ENCODE measurements at places on chromosomes 1 and 21.

- no peak for DNase-seq
These were observed 119.4 kb upstream of the CXADR start for GRCh38 chr21:17393413-17393812.

DNA sequence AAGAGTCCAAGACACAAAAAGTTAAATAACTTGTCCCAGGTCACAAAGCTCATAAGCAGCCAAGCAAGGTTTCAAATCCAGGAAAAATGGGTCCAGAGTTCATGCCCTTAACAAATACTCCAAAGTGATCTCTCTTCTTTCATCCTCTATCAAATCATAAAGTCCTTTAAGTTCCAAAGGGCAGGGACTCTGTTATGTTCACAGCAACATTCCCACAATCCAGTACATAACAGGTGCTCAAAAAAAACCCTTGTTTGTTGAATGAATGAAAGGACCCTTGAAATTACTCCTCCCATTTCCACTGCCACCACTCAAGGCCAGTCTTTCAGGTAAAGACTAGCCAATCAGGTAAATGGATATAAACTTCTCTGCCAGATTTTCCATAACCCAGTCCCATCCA, 2.7 kb downstream of the ABL2 start:
- DNase-seq, result no peak

DNA sequence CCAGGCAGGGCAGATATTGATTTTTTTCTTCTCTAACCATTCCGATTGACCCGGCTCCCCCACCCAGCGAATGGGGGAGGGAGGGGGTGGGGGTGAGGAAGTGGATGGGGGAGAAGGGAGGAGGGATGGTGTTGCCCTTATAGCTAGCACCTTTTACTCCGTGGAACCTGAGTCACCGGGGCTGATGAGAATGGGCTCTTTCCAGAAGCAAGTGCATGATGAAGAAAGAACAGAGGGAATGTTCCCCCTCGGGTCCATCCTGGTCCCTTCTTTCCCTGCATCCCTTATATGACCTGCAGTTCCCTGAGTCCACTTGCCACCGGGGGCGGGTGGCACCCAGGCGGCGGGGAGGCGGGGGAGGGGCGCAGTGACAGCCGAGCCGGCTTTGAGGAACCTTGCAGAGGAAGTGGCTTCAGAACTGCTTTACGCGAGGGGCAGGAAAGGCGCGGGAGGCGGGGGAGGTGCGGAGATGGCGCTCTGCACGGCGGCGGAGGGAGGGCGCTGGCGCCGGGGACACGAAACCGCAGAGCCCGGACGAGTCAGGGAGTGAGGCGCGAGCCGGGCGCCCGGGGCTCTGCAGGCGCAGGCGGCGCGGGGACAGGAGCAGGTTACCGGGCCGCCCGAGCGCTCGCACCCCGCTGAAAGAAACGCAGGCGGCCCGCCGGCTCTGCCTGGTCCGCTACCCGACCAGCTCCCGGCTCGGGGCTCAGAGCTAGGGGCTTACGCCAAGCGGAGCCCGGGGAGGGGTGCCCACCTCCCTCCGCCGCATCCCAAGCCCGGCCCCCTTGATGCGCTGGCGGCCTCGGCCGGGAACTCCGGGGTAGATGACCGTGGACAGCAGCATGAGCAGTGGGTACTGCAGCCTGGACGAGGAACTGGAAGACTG, 49.7 kb downstream of the RASSF5 start:
- DNase-seq, result peak; percentile 86

DNA sequence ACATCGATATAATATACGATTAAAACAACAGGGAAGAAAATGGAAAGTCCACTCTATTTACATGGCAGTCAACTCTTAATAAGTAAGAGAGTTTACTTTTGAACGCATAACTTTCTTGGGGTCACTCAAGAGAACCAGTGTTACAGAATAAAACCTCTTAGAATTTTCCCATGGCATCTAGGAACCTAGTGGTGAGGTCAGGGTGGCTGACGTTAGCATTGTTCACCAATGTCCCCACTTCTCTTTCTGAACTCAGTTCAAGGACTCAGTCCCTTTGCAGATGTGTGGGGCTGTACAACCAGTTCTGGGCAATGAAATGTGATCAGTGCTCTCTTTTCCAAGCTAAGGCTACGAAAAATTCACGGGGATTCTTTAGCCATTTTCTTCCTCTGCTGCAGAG, 2.6 kb upstream of the RNF2 start:
- DNase-seq, result no peak

DNA sequence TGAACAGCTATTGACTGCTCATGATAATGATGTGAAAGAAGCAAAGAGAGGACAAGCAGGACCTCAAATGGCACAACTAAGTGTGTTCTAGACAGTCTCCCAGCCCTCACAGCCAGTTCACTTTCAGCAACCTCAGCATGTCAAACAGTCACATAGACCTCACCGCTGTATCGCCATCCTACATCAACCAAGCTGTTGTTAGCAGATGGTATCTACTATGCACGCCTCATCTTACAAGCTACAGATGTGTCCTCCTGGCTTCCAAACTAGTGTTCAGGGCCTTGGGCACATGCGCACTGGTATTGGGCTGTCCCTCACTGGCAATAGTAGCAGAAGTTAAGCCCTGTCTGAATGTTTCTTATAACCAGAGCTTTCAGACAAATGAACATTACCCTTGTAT, 28.4 kb downstream of the EVI5 start:
- no peak for DNase-seq

DNA sequence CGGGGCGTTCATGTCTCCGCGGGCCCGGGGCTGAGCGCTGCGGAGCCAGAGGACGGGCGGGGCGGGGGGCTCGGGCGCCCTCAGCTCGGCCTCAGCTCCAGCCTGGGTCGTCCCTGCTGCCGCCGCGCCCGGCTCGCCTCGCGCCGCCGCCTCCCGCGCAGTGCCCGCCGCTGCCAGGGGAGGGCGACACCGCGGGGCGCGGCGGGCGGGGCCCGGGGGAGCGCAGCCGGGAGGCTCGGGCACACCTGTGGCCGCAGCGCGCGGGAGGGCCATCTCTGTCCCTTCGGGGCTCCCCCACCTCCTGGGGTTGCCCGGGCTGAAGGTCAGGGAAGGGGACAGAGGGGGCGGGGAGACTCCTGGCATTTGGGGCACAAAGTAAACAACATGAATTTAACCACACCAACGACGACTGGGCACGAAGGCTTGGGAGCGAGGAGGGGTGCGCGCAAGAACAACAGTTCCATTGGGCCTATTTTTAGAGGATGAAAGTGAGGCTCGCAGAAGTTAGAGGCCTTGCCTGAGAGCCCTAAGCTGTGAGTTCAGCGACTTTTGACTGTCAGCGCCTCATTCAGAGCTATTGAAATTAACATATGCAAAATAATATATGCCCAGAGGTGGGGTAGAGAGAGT, at the start of gene FAM131C:
Gene FAM131C, minus strand, starts transcription at position 162 of the 630 bp plus-strand sequence. CDS start 209 bp downstream, outside the sequence.
- no peak for DNase-seq

DNA sequence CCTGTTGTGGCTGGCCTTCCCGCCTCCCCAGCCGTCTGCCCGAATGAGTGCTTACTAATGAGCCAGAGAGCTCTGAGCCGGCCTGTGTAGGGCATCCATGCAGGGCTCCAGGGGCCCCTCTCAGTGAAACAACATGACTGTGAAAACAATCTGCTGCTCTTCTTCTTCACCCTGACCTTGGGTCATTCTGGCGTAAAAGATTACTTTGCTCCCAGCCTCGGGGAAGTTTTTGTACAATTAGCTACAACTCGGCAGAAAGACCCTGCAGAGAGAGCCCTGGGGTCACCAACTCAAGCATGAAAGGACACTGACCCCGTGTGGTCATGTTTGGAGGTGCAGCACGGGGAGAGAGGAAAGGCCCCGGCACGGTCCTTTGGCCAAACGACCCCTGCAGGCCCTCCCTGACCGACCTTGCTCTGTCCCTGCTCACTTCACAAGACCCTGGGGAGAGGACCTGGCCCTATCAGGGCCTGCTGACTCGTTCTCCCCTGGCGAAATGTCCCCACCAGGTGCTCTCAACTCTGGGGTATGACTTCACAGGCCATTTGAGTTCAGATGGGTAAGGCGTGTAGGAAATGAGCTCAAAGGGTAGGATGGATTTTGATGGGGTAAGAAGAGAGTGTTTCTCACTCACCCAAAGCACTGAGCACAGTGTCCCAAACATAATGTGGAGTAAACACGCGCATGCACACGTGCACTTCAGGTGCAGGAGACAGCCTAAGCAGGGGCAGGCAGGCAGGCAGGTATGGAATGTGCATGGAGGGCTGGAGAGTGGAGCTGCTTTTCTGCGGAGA, 22.9 kb upstream of the FAM20B start:
- peak; percentile 67 for DNase-seq

GRCh38 chr1:37040773-37041172, 6.5 kb upstream of the GRIK3 start:
- no peak for DNase-seq

GRCh38 chr1:154414606-154415005, 9.5 kb downstream of the IL6R start:
- DNase-seq, result no peak

- DNase-seq, result no peak
These were observed 119.4 kb downstream of the KCNJ15 start for GRCh38 chr21:38376235-38376634.

GRCh38 chr1:28933277-28933676, 18.9 kb downstream of the EPB41 start:
- no peak for DNase-seq

- no peak for DNase-seq
These were observed 29.9 kb upstream of the C1orf21 start for GRCh38 chr1:184356891-184357290.

GRCh38 chr1:155013632-155014031, 11.0 kb downstream of the ZBTB7B start:
- DNase-seq, result no peak

DNA sequence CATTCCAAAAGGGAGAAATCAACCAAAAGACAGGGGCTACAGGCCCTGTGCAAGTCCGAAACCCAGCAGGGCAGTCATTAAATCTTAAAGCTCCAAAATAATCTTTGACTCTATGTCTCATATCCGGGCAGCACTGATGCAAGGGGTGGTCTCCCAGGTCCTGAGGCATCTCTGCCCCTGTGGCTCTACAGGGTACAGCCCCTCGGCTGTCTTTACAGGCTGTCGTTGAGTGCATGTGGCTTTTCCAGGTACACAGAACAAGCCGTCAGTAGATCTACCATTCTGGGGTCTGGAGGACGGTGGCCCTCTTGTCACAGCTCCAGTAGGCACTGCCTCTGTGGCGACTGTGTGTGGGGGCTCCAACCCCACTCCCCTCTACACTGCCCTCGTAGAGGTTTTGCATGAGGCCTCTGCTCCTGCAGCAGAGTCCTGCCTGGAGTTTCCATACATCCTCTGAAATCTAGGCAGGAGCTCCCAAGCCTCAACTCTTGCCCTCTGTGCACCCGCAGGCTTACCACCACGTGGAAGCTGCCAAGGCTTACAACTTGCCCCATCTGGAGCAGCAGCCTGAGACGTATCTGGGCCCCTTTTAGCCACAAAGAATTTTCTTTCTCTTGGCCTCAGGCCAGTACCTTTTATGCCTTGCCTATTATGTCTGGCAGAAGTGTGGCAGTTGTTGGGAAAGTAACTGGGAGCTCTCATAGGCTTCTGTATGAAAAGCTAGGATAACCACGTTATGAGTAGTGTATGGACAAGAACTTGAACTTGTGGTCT, 52.5 kb downstream of the POU2F1 start:
- no peak for DNase-seq

GRCh38 chr1:191866155-191866554, 292.1 kb upstream of the RGS18 start:
- DNase-seq, result no peak

DNA sequence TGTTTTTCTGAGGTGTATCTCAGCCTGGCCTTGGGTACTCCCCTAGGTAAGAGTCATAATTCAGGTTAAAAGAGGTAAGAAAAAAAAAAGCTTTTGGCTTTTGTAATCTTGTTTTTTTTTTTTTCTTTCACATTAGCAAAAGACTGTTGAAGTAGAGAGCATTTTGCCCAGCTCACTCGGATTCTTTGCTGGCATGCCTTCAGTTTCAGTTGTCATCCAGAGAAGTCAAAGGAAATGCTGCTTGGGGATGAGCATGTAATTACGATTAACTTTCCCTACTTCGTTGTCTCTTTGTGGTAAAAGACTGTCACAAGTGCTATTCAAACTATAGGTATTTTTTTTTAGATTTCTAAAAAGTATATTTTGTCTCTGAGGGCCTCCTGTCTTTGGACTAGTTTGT, 6.3 kb downstream of the BACH1 start:
- no peak for DNase-seq

- DNase-seq, result no peak
These were observed 3.6 kb downstream of the C1orf174 start for GRCh38 chr1:3896396-3897000.

GRCh38 chr21:32087447-32087846, 191.4 kb downstream of the MIS18A start:
- DNase-seq, result no peak

DNA sequence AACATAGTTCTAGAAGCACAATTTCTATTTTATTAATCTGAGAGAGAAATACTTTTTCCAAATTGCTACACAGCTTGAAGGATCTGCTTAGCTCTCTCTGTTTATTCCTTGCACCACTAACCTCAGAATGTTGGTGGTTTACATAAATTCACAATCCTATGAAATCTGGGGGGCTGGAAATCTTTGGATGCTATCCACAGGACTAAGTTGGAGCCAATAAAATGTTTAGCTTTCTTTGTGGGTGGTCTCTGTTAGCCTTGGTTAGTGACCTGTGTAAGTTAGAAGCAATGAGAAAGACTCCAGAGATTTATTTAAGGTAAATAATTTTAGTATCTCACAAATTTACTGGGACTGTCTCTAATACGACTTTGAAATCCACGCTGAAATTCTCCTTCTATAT, 418.1 kb downstream of the ADGRL2 start:
- DNase-seq, result no peak

- DNase-seq, result no peak
These were observed 189.3 kb downstream of the SLC35F3 start for GRCh38 chr1:234093741-234094140.

GRCh38 chr1:196361112-196361714, 247.0 kb downstream of the KCNT2 start:
- DNase-seq, result no peak

GRCh38 chr1:27658951-27659496, 13.0 kb downstream of the IFI6 start:
- DNase-seq, result no peak

DNA sequence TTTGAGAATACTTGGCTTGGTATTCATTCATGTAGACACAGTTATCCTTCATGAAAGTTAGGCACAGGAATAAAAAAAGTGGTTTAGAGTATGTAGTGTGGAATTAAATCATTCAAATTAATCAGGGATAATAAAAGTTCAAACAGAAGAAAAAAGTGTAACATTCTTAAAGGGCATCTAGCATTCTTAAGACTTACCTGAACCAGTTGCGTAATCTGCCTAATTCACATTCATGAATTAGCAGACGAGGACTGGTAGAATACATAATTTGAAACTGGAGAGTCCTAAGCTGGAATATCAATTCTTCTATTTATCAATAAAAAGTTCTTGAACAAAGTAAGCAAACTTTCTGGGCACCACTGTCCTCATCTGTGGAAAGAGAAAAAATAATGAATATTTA, 157.0 kb upstream of the DEPDC1 start:
- no peak for DNase-seq

DNA sequence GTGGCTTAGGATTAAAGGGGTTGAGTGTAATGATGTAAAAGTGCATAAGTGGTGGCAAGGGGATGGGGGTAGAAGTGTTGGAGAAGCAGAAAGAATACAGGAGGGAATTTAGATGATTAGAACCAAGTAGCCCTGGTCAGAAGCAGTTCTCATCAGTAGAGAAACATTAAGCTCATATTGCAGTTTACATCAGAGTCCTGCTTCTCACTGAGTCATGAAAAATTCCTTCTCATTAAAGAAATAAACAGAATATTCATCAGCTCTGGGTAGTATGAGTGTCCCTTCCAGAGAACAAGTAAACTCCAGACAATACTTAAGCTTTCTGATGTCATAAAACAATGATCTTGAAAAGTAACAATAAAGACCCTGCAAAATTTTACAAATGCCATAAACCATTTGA, 36.5 kb downstream of the LRRIQ3 start:
- no peak for DNase-seq
